DMS 273 treated with DMSO at 0.1 percent for 48 hours (cell line): ENCODE measurements at places on chromosomes 4 and X.
A peak's percentile ranks its signal among the peaks of the same experiment; 100 is the strongest.

DNA sequence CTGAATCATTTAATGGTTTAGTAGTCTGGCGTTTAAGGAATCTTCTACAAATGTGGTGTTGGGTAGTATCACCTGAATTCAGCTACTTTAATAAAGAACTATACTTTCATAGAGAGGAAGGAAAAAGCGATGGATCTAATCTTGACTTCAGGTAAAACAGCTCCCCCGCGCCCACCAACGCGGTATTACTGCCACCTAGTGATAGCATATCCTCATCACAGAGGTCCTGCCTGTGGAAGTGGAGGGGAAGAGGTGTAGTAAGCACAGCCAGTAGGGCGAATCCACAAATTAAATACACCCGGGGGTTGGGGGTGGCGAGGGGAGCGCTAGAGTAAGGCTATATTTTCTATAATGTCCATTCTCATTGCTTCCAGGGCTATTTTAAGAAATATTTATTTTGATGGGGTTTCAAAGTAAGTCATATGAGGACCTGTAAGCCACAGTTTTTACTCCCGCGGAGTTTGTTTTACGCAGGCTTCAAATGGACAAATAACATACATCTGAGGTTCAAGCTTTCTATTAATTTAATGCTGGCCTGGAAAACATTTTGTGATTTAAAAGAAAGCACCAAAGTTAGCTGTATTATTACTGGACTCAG lies 8.3 kb upstream of the DAPP1 start:
- no peak for DNase-seq

- no peak for DNase-seq
Observed at GRCh38 chrX:85591536-85591935, 212.1 kb upstream of the POF1B start.

GRCh38 chrX:28312965-28313364 lies 274.3 kb upstream of the IL1RAPL1 start:
- DNase-seq: no peak

DNA sequence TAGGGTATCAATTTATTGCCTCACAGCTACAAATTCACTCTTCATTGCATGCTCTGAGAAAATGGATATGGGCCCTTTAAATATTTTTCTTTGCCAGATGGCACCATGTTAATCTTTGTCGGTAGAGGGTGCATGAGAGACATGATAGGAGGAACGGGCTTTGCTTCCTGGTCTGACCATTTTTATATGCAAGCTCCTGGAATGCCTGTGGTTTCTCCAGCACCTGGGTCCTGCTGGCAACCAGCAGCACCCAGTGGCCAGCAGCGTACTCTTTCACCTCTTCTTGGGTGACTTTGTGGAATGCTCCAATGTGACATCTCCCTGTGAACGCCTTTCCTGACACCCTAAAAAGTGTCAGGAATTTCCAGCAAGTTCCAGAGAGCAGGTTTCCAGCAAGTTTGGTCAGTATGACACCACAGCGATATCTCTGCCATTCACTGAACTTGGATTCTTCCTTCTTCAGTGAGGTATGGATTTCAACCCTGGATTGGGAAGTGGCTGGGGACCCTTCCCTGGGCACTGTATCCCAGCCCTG lies 140.3 kb upstream of the PGRMC2 start:
- DNase-seq: peak; percentile 69

- no peak for DNase-seq
Observed at GRCh38 chr4:93532234-93532633, 296.3 kb upstream of the ATOH1 start.
